Skin of body (tissue), 3 donors: ENCODE measurements at places on chromosomes 12 and 14. TPM values are rescaled to one million over a fixed set of nuclear protein-coding genes. Genes with fewer than 3 reads are reported as not detected.

DNA sequence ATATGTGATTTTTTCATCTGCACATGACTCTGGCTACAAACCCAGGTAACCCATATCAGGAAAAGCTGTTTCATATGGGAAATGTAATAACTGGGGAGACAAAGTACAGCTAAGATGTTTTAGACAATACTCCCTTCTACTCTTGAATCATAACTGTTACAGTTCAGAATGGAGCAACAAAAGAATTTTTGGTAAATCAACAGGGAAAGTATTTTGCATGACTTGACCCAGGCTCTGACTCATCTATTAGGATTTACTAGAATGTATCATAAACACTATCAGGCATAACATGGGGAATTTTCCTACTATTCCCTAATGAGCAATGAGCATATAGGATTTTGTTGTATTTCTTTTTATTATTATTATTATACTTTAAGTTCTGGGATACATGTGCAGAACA is 553.0 kb downstream of the SLC16A7 start:
- no peak for DNase-seq

DNA sequence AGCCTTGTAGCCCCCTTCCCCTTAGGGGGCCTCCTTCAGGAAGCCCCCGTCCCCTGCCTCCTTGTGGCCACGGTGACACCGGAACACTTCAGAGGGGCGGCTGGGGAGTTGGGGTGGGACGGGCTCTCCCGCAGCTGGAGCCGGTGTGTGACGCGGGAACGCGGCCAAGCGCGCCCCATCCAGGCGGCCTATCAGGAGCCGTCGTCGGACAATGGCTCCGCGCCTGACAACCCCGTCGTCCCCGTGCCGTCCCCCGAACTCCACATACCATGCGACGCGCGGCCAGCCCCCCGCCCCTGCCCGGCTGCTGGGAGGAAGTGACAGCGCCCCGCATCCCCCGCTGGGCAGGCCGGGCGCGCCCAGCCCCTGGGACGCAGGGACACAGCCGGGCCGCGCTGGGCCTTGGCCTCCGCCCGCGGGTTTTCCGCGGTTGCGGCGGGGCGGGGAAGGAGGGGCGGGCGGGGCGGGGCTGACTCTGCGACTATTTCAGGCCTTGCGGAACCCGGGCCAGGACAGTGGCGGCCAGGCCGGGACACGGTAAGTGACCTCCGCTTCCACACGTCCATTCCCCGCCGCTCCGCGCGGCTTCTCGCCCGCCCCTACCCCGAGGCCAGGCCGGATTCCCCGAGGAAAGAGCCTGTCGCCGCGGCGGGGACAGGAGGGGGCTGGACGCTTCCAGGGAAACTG is at the start of gene TNFAIP2:
Gene TNFAIP2, plus strand, starts transcription at position 515 of the 687 bp plus-strand sequence. CDS start 2,997 bp downstream, outside the sequence.
- no peak for DNase-seq

DNA sequence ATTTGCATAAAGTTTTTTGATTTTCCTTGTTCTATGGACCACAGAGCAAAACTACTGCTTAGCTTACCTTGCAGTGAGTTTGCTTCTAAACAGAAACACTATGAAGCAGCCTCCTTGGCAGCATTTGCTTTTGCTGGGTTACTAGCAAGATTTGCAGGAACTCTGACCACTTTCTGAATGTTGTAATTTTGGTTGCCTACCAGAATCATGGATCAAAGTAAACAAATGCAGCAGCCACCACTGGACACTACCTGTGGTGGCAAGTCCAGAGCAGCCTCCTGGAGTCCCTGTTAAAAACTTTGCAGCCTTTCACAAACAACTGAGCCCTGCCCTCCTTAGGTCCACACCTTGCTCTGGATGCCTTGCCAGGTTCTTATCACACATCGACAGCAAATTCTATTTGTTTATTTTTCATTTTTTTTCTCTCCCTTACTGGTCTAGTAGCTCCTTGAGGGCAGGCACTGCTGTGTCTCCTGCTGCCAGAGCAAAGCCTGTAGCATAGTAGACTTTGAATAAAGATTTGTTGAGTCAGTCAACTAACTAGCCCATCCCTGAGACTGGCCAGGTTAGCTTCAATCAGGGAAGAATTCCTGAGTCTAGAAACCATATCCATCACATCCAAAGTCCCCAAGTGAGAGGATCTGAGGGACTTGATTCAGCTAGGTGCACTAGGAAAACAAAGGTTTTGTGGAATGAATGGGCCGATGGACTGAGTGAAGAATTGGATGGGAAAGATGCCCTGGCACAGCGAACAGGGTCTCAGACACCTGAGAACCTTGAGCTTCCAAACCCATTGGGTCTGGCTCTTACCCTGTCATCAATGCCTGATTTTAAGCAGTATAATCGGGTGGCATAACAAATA is 5.7 kb downstream of the TTC6 start:
- no peak for DNase-seq

The ARHGAP9 gene
- total RNA-seq: 5.0 TPM

GRCh38 chr14:95045106-95045701 is 112.1 kb downstream of the DICER1 start:
- DNase-seq: no peak

The ASCL4 gene
- total RNA-seq: 1.6 TPM

The CYP27B1 gene
- 0.79 TPM for total RNA-seq

DNA sequence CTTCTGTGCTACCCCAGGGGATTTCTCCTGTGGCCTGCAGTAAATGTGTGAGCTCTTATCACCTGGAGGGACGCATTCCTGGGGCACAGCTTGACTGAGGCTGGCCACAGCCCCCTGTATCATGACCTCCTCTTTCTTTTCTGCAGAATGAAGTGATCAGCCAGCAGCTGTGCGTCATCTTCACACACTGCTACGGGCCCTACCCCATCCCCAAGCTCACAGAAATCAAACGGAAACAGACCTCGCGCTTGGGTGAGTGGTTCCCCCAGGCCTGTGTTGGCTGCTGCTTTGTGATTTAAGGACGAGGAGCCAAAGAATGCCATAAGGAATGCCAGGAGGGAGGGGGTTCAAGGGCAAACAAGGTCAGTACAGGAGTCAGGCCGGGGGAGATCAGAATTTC is 50.5 kb upstream of the PWP1 start:
- no peak for DNase-seq

- DNase-seq: no peak
Observed at GRCh38 chr12:114152890-114153289, 186.8 kb upstream of the RBM19 start.
